ENCODE measurements at places on chromosomes 6 and 20.

DNA sequence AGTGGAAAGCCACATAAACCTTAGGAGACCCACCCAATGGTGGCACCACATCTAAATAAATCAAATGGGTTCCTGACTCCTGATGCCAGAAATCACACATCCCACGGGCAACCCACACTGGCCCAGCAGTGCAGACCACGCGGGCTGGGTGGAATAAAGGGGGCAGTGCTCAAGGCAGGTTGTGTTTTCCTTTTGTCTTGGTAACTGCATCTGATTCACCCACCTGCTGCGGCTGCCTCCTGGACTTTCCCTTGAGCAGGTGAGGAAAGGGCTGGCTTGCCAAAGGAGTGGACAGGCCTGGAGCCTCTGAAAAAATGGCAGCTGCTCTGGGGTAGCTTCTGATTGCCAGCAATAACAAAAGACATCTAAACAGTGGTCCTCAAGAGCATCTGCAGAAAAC is 119.5 kb upstream of the KCNK16 start:
- DNase-seq, result no peak

- no peak for DNase-seq
These were observed 13.0 kb downstream of the SLC2A4RG start for GRCh38 chr20:63752411-63753101.

GRCh38 chr6:90212274-90212673 is 84.4 kb downstream of the BACH2 start:
- DNase-seq, result no peak

DNA sequence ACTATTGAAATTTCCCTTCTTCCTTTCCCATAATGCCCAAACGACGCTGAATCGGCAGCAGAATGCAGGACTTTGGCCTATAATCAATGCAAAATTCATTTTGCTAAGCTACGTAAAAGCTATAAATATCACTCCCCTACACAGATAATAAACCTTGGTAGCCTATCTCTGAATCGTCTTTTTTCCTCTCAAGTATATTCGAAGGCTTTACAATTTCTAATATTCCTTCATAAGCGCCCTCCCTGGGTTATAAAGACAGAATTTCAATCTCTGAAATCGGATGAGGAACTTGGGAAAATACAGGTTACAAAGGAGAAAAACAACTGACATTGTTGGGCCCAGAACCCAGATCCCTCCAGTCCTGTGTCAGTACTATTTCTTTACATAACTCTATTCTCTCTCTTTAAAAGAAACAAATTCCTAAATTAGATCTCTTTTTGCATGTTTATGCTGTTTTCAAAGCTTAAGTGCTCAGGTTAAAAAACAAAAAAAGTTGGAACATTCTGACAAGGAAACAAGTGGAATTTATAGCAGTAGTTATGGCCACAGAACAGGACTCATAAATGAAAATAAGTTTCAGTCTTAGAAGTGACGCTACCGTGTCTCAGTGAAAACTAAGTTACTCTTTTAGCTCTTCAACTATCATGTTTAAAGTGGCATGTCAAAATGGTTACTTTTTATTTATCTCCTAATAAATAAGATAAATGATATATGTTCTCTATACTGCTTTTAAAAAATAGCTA is 84.5 kb downstream of the SESN1 start:
- DNase-seq, result no peak

DNA sequence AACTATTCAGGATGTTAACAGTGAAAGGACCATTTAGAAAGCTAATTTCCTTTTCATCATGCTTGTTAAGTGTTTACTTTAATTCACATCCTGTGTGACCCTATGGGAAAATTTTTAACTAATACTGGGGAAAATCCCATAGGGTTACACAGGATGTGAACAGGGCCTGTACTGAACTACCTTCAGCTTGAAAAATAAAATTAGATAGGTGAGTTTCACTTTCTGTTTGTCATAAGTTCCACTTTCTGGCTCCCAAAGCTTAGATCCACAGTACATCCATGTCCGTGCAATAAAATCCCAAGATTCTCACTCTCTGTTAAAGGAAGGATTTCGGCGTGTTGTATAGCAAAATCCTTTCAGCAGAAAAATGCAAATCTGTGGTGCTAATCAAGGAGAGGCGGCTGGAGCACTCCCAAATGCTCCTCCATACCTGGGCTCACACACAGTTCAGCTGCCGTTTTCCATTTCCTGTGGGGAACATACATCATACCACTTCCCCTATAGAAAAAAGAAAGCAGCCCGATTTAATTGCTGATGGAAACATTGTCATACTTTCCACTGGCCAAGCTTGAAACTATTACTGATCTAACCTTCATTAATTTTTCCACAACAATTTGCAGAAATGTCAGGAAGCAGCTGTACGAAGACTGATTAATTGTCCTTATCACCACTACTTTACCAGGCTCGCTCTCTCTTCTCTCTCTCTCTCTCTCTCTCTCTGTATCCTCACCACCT is 125.2 kb downstream of the HIVEP2 start:
- DNase-seq, result no peak

GRCh38 chr6:84062519-84063154 is 29.1 kb downstream of the MRAP2 start:
- no peak for DNase-seq

DNA sequence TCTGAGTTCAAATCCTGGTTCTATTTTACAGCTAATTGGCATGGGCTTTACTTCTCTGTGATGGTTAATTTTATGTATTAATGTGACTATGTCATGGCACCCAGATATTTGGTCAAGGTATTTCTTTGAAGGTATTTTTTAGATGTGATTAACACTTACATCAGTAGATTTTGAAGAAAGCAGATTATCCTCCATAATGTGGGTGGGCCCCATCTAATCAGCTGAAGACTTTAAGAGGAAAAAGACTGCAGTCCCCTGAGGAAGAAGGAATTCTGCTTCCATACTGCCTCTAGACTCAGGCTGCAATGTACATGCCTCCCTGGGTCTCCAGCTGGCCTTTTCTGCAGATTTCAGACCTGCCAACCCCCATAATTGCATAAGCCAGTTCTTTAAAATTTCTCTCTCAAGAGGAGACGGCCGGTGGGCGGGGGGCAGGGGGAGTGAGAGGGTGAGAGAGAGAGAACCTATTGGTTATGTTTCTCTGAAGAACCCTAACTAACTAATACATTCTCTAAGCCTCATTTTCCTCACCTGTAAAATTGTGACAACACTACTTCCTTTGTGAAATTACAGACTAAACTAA is 338.2 kb upstream of the PRDM1 start:
- DNase-seq, result no peak

GRCh38 chr6:167350275-167350696 is 25.4 kb downstream of the TTLL2 start:
- no peak for DNase-seq

GRCh38 chr20:34066476-34067090 is 45.5 kb downstream of the EIF2S2 start:
- peak; percentile 72 for DNase-seq

DNA sequence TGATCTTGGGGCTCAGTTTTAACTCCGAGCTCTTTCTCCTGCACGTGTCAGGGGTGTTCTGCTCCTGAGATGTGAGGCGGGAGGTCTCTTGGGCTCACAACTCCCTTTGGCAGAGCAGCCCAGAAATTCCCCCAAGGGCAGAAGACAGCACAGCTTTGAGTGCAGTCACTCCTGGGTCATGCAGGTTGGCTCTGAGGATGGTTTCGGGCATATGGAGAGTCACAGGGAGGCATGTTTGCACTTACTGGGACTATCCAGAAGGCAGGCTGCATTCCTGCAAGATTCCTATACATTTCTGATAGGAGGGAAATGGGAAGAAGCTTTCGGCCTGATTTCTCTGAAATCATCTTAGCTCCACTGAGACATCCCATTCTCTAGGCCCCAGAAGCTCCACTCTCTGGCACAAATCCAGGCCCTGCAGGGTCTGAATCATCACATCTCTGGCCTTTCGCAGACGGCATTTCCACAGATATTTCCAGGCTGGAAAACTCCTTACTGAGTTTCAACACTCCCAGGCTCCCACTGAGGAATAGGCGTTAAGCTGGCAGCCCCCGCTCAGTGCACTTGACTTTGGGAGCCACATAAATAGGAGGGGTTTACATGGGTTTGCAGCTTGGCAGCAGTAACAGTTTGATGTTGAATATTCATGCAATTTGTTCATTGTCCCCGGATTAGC is 39.7 kb downstream of the AGPAT4 start:
- DNase-seq, result peak; percentile 90

DNA sequence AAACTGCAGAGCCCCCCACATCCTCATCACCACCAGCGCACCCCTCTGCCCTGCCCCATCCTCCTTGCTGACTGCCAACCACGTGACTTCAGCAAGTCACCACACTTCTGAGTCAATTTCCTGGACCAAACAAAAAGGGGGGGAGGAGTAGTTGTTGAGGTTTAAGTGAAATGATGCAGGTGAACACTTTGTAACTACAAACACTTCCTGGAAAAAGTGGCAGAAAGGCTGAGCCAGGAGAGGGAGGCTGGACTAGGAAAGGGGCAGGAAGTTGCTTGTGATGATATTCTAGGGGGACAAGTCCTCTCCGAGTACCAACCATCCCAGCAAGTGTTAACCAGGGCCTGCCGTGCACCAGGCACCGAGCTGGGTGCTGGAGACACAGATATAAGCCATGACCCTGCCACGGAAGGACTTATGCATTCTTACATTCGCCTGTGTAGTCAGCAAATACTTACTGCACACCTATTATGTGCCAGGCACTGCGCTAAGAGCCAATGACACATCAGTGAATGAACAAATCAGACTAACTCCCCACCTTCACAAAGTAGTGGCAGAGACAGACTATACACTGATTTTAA is 67.3 kb downstream of the PREX1 start:
- no peak for DNase-seq

- no peak for DNase-seq
These were observed 171.2 kb downstream of the JARID2 start for GRCh38 chr6:15416932-15417509.

DNA sequence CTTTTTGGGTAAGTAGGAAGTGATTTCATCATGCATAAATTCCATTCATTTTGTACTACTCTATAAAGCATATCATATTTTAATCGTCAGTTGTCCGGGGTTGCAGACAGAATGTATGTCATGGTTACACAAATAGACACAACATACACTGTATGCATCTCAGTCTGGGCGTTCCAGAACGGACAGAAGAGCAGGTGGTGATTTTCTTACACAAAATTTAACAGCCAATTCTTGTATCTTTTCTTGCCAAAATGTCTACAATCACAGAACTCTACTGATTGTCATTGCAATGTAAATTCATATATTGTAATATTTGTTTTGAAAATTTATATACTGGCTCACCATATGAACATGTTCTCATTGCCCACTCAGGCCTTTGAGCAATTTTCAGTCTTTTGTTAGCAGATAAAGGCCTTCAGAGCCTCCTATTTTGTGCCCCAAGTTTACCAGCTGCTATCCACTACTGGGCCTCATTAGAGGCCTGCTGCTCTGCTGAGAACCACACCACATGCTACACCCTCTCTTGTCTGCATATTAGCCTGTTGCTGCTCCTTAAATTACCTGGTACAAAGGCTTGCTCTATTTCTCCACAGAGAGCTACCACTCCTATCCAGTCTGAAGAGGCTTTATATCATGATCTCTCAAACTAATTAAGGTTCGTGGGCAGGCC is 61.5 kb downstream of the PRDM13 start:
- no peak for DNase-seq

GRCh38 chr6:109521080-109521479 is 38.1 kb upstream of the ZBTB24 start:
- DNase-seq, result no peak

GRCh38 chr6:13436399-13437217 is 50.8 kb downstream of the GFOD1 start:
- no peak for DNase-seq

DNA sequence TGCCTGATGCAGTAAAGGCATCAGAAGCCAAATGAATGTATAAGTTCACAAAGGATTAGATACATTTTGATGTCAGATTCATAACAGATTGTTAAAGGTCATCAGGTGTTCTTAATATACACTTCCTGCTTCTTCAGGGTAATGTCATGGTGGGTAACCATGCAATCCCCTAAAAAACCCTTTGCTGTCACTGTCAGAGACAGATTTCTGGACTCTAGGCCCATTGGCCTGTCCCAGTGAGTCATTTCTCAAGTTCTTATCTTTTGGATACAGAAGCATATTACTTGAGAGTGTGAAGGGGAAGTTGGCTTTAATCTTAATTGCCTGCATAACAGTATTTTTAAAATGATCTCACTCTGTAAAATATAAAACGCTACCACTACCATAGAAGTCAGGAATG is 895.6 kb upstream of the MAP3K7 start:
- no peak for DNase-seq

DNA sequence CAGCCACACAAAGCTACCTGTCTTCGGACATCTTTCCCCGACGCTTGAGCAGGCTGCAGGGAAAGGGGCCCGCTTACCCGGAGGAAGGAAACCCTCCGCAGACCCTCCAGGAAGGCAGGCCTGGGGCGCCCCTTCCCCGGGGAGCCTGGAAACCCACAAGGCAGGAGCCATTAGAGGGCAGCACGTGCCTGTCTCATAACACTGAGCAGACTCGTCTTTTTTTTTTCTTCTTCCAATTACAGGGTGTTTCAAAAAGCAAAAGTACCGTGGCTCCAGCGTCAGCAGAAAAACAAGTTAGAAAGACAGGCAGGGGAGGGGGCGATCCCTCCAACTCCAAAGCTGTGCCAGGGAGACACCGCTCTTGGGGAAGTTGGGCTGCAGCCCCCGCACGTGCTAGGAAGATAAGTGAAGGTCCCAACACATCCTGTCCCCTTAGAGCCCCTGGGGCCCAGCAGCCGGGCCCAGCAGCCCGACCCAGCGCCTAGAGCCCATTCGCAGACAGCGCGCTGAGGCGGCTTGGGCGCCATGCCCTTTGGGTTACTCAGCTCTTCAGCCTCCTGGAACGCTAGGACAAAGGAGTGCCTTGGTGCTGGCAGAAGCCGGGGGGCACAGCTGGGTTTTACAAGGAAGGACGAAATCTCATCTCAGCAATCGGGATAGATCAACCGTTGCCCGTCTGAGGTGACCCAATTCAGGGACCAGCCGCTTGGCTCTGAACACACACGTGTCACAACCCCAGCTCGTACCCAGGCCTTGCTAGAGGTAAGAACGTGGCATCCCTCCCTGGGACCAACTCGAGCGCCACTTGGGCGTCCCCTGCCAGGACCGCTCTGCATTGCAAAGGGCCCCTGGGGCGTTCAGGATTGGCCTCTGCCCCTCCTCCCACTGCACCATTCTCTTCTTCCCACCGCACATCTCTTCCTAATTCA is 136.3 kb downstream of the LY86 start:
- peak; percentile 68 for DNase-seq

DNA sequence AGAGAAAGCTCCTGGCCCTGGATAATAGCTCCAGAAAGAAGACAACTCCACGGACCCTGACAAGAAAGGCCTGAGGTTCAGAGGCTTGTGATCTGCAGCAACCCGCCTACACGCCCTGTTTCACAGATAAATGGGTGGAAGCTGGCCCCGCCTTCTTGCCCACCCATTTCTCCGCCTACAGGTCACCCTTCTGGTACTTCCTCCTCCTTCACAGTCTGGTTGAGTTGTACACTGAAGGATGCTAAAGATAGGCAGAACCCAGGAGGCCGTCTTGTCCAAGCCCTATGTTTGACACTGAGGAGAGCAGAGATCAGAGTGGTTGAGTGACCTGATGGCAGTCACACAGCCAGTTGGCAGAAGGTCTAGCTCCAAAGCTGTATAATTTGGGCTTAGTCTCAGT is 34.2 kb upstream of the MDGA1 start:
- no peak for DNase-seq

- peak; percentile 47 for DNase-seq
These were observed 20.6 kb upstream of the SGK2 start for GRCh38 chr20:43537921-43538877.

- peak; percentile 33 for DNase-seq
These were observed 96.7 kb downstream of the FYN start for GRCh38 chr6:111776236-111777221.

GRCh38 chr6:134447883-134448387 is 130.0 kb upstream of the SGK1 start:
- peak; percentile 96 for DNase-seq

- no peak for DNase-seq
These were observed 53.0 kb downstream of the NUDT3 start for GRCh38 chr6:34339432-34339831.
